ENCODE measurements at places on chromosomes 6 and 20.

DNA sequence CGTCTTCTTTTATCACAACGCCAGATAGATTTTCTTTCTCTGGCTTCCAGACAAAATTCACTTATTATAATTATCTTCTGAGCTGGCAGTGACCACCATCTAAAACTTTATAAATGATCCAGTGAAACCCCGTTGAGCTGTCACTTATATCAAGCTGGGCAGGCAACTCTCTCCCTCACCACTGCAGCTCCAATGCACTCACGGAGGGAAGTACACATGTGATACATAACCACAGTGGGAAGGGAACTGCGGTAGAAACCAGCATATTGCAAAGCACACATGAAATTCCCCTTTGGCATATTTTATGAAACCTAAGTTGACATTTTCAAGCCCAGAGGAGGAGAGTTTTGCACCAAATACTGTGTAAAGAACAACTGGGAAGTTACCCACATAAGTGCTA, 536.9 kb downstream of the HACE1 start:
- DNase-seq: no peak

- DNase-seq: no peak
Measured at GRCh38 chr6:84897011-84897410, 132.6 kb upstream of the TBX18 start.

DNA sequence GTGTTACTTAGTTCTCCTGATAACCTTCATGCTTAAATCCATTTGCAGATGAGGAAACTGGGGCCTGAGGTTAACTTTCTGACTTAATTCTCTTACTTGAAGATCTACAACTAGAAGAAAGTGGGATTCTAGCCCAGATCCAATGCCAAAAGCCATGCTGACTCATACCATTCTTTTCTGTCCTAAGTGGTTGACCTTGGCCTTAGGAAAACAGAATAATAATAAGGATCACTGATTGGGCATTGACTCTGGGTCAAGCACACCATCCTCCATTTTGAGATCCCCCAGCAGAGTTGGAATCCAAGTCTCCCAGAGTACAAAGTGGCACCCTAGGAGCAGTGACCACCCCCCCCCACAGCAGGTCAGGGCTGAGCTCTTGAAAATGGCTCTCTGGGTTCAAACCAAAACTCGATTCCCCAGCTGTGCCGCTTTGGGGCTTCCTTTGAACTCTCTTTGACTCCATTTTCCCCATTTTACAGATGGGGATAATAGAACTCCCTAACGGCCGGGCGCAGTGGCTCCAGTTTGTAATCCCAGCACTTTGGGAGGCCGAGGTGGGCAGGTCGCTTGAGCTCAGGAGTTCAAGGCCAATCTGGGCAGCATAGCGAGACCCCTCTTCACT, 12.8 kb upstream of the ZNF217 start:
- DNase-seq: no peak

GRCh38 chr20:21387528-21387927, 9.8 kb downstream of the NKX2-4 start:
- peak; percentile 85 for DNase-seq

DNA sequence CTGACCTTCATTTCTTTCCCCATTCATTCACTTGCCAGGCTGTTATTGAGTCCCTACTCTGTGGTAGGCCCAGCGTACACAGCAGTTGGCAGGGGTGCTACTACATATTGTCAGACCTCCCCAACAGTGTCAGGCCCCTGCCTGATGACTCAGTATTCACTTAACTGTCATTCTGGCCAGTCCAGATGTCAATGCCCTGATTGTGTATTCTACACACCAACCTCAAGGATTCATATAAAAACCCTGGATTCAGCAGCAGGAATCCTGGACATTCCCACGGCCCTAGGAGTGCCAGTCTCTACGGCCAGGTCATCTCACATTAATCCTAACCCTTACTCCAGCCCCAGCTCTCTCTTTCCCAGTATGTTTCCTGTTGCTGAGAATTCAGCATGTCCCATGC, 151.5 kb downstream of the TASP1 start:
- DNase-seq: no peak

GRCh38 chr6:79234150-79235022, at the start of gene HMGN3:
Gene HMGN3, minus strand, starts transcription at chr6:79234682.
- DNase-seq: peak; percentile 97

- no peak for DNase-seq
Measured at GRCh38 chr20:4626228-4626627, 95.5 kb upstream of the PRND start.

GRCh38 chr6:75735491-75736186, 13.4 kb upstream of the MYO6 start:
- DNase-seq: no peak

- DNase-seq: no peak
Measured at GRCh38 chr20:13147071-13147963, 73.8 kb upstream of the ISM1 start.

DNA sequence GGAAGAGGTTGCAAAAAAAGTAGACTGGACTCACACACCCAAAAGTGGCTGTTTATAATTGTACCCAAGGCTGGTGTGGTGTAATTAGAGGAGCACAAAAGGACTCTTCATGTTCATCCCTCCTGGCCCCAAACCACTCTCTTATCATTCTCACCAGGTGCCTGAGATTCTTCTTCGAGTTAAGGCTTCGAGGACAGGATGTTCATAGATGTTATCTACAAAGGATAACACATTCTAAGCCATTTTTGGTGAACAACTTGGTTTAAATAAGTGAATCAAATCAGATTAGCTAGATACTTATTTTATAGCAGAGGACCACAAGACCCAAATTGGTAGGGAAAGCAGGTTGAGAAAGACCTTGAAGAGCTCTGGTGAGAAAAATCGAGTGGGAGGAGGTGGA, 73.1 kb upstream of the SUPT3H start:
- DNase-seq: no peak

DNA sequence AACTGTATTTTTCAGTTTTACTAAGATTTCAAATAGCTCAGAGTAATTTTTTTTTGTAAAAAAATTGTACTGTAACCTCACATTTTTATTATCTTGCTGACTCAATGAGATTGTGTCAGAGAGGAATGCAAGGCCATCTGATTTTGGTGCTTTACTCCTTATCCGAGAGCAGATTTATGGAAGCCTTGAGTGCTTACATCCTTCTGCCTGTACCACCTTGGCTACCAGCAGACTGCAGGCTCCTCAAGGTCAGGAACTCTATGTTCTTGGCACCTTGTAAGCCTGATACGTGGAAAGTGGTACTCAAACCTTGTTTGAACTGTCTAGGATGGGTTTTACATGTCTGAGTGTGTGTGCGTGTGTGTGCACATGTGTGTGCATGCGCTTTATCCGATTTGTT, 80.1 kb upstream of the MLIP start:
- DNase-seq: no peak

GRCh38 chr6:7933794-7934193, 23.2 kb upstream of the TXNDC5 start:
- DNase-seq: no peak

DNA sequence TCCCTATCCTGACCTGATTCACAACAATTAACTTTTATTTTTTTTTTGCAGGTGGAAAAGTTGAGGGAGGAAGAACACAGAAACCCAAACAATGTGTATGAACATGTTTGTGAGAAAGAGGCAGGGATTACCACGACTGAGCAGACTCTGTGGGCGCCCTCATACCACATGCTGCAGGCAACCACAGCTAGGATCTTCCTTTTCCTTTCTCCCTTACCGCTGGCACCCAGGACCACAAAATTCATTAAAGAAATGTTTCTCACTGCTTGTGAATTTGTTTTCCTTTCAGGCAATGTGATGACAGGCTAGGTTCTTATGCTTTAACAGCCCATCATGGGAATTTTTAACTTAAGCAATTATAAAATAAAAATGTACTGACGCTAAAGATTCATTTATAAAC, 287.1 kb downstream of the GMDS start:
- no peak for DNase-seq

DNA sequence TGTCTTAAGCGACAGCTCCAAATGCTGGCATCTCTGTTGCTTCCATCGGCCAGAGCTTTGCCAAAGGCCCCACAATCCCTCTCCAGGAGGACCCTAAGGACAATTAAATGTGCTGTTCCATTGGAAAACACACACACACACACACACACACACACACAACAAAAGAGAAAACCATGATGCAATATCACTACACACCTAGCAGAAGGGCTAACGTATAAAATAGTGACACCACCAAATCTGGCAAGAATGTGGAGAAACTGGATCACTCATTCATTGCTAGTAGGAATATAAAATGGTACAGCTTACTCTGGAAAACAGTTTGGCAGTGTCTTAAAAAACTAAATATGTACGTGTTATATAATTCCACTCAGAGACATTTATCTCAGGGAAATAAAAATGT, 13.0 kb upstream of the TMEM14A start:
- no peak for DNase-seq

GRCh38 chr6:106746652-106747051, 117.3 kb downstream of the QRSL1 start:
- DNase-seq: peak; percentile 51

Measured in NCI-H345 (cell line).